ENCODE measurements at places on chromosomes 5 and 9. TPM values are rescaled to one million over a fixed set of nuclear protein-coding genes. Genes with fewer than 3 reads are reported as not detected.
A peak's percentile ranks its signal among the peaks of the same experiment; 100 is the strongest.

DNA sequence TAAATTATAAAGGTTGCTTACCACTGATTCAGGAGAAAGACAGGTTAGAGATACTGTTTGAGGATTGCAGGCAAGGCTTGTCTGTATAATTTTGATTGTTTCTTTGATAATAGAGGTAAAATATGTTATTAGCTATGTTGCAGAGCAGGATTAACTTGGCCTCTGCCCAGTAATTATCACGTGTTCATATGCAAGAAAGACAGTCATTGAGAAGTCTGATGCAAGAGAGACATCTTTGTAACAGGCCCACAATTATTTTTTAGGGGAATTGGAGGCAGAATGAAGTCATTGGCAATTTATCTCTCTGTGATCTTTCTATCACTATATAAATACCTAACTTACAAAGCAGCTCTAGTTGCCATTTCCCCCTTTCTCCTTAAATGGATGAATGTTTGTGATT is 46.0 kb downstream of the SLC44A1 start:
- no peak for DNase-seq

GRCh38 chr5:53681079-53681478 is 120.6 kb downstream of the NDUFS4 start:
- DNase-seq: no peak

DNA sequence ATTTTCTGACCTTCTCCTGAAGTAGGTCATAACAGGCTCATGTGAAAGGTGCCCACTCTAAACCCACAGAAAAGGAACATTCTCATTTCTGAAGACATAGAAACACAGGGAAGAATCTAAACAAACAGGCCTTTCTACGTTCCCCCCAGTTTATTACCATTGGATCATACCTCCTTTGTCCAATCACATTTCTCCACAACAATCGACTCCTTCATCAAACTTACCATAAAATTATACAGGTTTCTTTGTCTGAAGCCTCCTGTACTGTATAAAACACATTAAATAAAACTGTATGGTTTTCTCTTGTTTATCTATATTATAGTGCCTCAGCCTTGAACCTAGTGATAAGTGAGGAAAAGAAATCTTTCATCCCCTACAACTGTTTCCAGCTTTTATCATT is 340.7 kb downstream of the ENC1 start:
- DNase-seq: no peak

DNA sequence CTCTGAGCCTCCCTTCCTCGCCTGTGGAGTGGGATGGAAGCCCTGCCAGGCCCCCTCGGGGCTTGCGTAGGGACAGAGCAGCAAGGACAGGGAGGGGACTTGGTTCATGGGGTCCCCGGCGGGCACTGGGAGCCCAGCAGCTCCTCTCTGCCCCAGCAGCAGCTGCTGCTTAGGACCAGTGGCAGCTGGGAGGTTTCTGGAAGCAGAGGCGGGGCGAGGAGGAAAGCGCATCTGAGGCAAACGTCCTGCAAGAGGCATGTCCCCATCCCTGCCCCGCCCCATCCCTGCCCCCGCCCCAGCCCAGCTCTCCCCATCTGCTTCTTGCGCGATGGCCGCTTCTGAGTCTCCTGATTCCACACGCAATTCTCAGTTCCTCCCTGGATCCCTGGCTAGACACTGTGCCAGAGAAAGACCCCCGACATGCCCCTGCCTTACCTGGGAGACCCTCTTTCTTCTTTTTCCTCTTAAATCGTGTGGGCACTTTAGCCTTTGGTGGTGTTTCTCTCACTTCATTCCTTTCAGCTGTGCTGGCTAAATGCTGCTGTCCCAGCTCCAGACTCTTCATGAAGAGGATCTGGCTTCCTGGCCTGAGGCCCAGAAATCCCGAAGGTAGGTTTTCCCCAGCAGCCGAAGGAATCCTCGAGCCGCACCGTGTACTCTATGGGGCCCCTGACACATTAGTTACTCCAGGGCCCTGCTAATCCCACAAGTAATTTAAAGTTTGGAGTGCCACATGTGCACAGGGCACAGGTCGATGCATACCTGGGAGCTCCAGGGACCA is 4.4 kb upstream of the OR2S2 start:
- DNase-seq: no peak

GRCh38 chr9:17631396-17631795 is 52.5 kb downstream of the SH3GL2 start:
- DNase-seq: no peak

GRCh38 chr9:114124138-114124537 is 25.0 kb upstream of the KIF12 start:
- no peak for DNase-seq

DNA sequence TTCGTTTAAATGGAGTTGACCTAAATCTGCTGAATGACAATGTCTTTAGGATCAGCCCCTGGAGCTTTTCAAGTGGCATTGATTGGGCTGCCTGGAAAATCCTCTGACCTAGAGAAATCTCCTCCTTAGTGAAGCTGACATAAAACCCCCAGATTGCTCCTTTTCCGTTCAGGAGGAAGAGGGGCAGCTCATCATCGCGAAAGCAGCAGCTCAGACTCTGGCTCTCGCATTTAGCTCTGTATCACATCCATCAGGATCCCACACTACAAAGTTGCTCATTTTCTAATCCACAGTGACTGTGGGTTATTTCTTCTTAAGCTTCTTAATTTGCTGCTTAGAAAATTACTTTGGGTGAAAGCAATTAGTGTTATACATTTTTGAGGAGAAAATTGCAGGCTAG is 373.7 kb downstream of the ENC1 start:
- no peak for DNase-seq

DNA sequence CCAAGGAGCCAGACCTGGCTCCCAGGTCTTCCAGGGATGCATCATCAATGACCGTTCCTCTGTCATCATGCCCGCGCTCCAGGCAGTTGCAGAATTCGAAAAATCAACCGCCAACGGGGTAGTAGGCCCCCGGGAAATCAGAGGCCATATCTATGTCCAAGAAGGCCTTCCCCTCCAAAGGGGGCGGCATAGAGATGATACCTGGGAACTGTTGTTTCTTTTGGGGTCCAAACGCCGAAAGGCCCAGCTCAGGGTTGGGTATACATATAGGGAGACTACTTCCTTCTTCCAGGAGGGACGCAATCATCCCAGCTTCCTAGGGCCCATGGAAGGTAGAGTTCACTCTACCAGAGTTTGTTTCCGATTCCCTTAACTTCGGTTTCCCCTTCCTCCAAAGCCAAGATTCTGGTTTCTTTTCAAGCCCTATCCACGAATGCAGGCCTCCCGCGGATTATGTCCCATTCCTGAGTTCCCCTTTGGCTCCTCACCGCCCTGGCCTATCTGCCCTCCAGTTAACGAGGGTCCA is 754 bp downstream of the DCAF12 start:
- peak; percentile 14 for DNase-seq

DNA sequence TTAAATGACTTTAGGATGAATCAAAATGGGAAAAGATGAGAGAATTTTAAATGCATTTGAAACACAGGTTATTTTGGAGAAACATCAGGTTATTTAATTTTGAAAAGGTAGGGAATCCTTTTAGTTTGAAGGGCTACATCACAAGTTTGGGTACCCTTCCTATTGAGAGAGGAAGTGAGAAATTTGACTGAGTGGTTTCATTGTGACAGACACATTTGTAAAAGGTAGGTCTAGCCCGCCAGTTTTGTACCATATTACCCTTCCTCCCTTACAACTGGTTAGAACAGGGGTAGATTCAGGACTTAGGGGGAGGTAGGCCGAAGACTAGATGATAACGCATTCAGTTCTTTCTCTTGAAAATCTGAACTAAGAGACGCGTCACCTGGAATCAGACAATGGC is 464.2 kb downstream of the EBF1 start:
- DNase-seq: no peak

- no peak for DNase-seq
These were observed 51.1 kb downstream of the NFIB start for GRCh38 chr9:14262827-14263226.

- DNase-seq: no peak
These were observed 419.9 kb upstream of the GRAMD2B start for GRCh38 chr5:126003309-126003708.

DNA sequence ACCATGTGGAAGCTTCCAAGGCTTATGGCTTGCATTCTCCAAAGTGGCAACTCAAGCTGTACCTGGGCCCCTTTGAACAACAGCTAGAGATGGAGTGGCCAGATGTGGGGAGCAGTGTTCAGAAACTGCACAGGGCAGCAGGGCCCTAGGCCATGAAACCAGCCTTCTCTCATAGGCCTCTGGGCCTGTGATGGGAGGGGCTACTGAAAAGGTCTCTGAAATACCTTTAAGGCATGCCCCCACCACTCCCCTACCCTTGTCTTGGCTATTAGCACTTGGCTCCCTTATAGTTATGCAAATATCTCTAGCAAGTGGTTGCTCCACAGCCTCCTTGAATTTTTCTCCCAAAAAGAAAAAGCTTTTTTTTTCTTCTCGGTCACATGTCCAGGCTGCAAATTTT is 1014.6 kb downstream of the DTWD2 start:
- no peak for DNase-seq

C5orf52 gene
- total RNA-seq: not detected

DNA sequence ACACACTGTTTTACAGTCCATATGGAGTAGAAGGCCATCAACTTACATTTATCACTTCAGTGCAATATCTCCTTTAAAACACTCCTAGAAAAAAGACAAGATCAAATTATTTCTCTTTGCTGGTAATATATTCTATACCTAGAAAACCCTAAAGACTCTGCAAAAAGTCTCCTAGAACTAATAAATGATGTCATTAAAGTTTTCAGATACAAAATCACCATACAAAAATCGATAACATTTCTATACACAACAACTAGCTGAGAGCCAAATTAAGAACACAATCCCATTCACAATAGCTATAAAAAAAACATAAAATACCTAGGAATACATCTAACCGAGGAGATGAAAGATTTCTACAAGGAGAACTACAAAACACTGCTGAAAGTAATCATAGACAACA is 300.3 kb downstream of the CETN3 start:
- no peak for DNase-seq

GRCh38 chr5:163505049-163505367 is 411 bp upstream of the MAT2B start:
- DNase-seq: no peak

DNA sequence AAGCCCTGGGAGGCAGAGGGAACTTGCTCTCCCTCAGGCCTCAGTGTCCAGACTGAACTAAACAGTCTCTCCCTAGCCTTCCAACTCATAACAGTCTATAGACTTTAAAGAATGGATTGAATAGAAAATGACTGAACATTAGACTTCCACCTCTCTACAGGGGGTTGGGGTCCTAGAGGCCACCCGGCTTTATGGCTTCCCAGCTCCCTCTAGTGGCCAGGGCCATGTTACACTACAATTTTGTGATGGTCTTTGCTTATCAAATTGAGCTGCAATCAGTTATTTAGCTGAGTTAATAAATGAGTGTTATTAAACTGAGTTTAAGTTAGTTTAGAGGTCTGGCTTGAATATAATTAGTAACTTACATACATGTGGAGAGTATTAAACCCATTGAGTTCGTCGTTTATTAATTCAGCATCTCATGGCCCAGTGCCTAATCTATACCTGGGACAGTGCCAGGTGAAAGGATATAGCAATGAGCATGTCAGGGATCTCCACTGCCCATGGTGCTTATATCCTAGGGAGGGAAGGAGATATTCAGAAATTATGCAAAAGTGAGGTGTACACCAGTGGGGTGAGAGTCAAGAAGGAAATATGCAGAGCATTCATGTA is 105.2 kb downstream of the SH3TC2 start:
- DNase-seq: no peak

GRCh38 chr5:39399135-39400036 is 25.4 kb downstream of the DAB2 start:
- DNase-seq: no peak

DNA sequence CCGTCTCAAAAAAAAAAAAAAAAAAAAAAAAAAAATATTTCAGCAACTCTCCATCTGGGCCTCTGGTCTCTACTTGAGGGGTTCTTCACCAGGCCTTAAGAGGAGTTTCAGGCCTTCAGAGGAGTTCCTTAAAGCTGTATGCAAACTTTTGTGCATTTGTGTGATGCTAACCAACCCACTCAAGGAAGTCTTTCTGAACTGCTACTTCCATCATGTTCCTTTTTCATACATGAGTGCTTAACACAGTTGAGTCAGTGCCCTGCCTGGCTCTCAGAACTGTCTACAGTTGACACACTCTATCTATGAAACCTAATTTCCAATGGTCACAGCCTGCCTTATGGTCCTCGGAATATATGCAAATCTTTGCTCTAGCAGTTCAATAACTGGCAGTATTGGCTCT is 146.5 kb downstream of the MEF2C start:
- DNase-seq: no peak

- no peak for DNase-seq
These were observed 105.6 kb downstream of the OXCT1 start for GRCh38 chr5:41764650-41765049.

EXD3 gene
- 8.0 TPM for total RNA-seq

SH3RF2 gene
- 0.57 TPM for total RNA-seq

- DNase-seq: no peak
These were observed 13.9 kb upstream of the ADAMTSL1 start for GRCh38 chr9:18459962-18460584.

GRCh38 chr9:126793686-126794417 is 11.0 kb upstream of the ZBTB43 start:
- no peak for DNase-seq

- DNase-seq: no peak
These were observed 141.8 kb downstream of the PAX5 start for GRCh38 chr9:36892279-36892678.

GRCh38 chr9:130421802-130422276 is 22.9 kb upstream of the ASS1 start:
- DNase-seq: no peak

DNA sequence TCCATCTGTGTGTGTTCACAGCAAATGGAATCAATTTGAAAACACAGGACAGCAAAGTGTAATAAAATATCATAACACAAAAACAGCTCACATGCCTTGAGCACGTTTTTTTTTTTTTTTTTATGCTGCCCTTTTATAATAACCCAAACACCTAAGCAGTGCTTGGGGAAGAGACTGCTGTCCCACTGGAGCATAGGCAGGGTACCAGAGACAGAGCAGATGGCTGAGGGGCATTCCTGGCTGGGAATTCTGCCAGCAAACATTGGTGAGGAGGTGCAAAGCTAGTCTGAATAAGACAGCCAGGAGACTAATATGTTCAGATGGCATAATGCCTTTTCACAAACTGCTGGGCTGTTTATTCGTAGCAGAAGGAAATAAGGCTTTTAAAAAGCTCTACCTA is 58.1 kb upstream of the SV2C start:
- no peak for DNase-seq

DNA sequence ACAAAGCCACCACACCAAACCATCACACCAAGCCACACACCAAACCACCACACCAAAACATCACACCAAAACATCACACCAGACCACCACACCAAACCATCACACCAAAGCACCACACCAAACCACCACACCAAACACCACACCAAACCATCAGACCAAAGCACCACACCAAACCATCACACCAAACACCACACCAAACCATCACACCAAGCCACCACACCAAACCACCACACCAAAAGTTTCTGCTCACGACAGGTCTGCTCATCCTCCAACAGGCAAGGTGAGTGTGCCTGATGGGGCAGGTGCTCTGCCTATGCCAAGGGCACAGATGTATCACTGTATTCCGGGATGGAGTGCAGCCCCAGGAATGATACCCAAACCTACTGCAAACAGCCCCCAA is 87.9 kb upstream of the FSTL4 start:
- DNase-seq: no peak

Data from activated T-helper 2 cell treated with anti-CD3 and anti-CD28 coated beads, Interferon-gamma antibody, Interleukin-2, Interleukin-4, amounts not matched to agents 10 μg/mL and 5 μg/mL and 100 μg/mL, durations not matched to agents 14 hours and 24 hours and 36 hours (primary cell).